WTC11 (cell line): ENCODE measurements at places on chromosomes 11 and 22. TPM values are rescaled to one million over a fixed set of nuclear protein-coding genes. Genes with fewer than 3 reads are reported as not detected.

DNA sequence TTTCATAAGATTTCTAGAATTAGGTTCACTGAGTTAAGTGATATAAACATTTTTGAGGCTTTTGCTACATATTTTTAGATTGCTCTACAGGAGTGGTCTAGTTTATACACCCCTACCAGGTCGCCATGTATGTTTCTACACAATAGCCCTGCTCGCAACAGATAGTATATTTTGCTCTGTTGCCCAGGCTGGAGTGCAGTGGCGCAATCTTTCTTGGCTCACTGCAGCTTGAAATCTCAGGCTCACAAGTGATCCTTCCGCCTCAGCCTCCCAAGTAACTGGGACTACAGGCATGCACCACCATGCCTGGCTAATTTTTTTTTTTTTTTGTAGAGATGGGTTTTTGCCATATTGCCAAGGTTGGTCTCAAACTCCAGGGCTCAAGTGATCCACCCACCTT lies 10.4 kb downstream of the ZNRF3 start:
- H3K27me3 ChIP-seq: no peaks in the 10 kb centered on the region
- peaks cover 85% of the 10 kb centered on the region for H3K4me1 ChIP-seq
- no peak overlapping the region for H3K4me3 ChIP-seq
- no peaks in the 10 kb centered on the region for H3K36me3 ChIP-seq

- peak within 1 kb of the TSS; percentile 77 for H3K4me3 ChIP-seq
- H3K27ac ChIP-seq: no peak within 1 kb of the TSS
- H3K36me3 ChIP-seq: no peaks in the 10 kb centered on the region
Observed at GRCh38 chr22:24805790-24806662, at the start of gene SGSM1. TSS of gene SGSM1 (plus strand) at chr22:24806211. CDS start at chr22:24806326, 115 bp downstream.

- no peaks in the 10 kb centered on the region for H3K36me3 ChIP-seq
- peak; percentile 96 for DNase-seq
- no peak overlapping the region for H3K27ac ChIP-seq
- H3K4me3 ChIP-seq: peak overlapping the region; percentile 71
- H3K27me3 ChIP-seq: peaks cover 35% of the 10 kb centered on the region
Observed at GRCh38 chr22:39661842-39662685, 91.5 kb downstream of the CACNA1I start.

DNA sequence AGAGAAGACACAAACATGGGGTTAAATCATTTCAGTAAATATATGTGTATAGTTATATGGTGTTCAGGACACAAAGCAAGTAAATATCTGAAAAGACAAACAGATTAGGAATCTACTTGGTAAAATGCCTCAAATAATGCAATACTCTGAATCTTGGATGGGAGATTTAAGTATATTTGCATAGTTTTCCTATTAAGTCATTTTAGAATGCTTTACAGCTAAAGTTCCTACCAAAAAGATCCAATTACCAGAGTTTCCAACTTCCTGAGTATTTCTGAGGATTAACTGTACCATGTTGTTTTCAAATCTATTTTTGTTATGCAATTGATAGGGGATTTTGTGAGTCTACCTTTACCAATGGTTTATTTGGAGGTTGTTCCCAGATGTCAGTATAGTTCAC lies 424.4 kb upstream of the CCDC179 start:
- no peaks in the 10 kb centered on the region for H3K27me3 ChIP-seq
- H3K36me3 ChIP-seq: no peaks in the 10 kb centered on the region; the same call in 1 of the 2 replicates
- no peaks in the 10 kb centered on the region for H3K4me1 ChIP-seq
- no peak overlapping the region for H3K27ac ChIP-seq

- no peaks in the 10 kb centered on the region for H3K36me3 ChIP-seq
- DNase-seq: no peak
- no peak overlapping the region for H3K27ac ChIP-seq
- H3K4me1 ChIP-seq: no peaks in the 10 kb centered on the region
Observed at GRCh38 chr11:10663990-10664389, 29.6 kb downstream of the IRAG1 start.

DNA sequence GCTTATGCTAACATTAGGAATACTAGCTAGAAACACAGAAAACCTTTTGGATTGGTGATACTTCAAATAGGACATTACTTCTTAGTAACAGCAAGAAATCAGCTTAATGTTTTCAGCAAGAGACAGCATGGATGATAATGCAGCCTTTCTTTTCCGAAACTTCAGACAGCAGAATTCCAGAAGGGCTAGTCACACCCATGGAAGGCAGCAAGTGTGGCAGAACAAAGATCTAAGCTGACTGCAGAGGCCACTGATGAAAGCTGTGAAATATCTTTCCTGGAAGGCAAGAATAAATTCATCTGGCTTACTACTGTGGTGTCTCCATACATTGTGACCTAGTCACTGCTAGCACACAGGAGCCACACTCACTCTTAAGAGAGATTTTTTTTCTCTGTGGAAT lies 100.3 kb downstream of the CCDC83 start:
- peaks cover 31% of the 10 kb centered on the region for H3K36me3 ChIP-seq
- H3K27ac ChIP-seq: 0 out of 2 replicates have a peak overlapping the region, but pooled peaks have one; percentile 6
- no peaks in the 10 kb centered on the region for H3K4me1 ChIP-seq
- no peak overlapping the region for H3K4me3 ChIP-seq
- no peak for DNase-seq

GRCh38 chr11:69167130-69167915 lies 11.6 kb downstream of the SMIM38 start:
- H3K4me1 ChIP-seq: peaks cover 9% of the 10 kb centered on the region
- no peaks in the 10 kb centered on the region; the same call in 1 of the 2 replicates for H3K36me3 ChIP-seq
- no peaks in the 10 kb centered on the region; the same call in 1 of the 2 replicates for H3K27me3 ChIP-seq

- H3K4me3 ChIP-seq: no peak overlapping the region
- no peak overlapping the region for H3K27ac ChIP-seq
- DNase-seq: no peak
Observed at GRCh38 chr22:49251371-49251770, 576.3 kb downstream of the BRD1 start.

GRCh38 chr11:45296075-45296474 lies 9.9 kb upstream of the SYT13 start:
- H3K4me1 ChIP-seq: peaks cover 16% of the 10 kb centered on the region
- H3K27ac ChIP-seq: no peak overlapping the region
- DNase-seq: no peak
- no peak overlapping the region for H3K4me3 ChIP-seq
- H3K36me3 ChIP-seq: no peaks in the 10 kb centered on the region

- H3K27me3 ChIP-seq: no peaks in the 10 kb centered on the region
- no peak overlapping the region for H3K27ac ChIP-seq
- no peaks in the 10 kb centered on the region for H3K36me3 ChIP-seq
- peaks cover 4% of the 10 kb centered on the region; the same call in 1 of the 2 replicates for H3K4me1 ChIP-seq
- no peak for DNase-seq
Observed at GRCh38 chr11:74783241-74783871, 34.7 kb downstream of the RNF169 start.

DNA sequence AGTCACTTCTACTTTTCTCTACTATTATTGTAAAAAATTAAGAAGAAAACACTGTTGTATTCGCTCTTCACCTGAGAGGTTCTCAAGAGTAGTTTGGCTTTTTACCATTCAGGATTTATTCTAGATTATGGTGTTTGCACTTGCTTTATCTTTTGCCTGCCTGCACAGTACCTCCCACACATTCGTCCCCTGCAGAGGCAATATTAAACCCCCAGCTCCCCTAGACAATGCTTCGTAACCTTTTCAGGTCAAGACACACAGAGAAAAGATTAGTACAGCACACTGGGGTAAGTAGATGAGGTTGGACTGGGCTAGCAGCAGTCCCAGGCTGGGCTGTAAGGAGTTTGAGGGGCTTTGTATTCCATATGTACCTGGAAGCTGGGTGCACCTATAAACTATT lies 62.4 kb downstream of the TNRC6B start:
- peaks cover 52% of the 10 kb centered on the region for H3K4me1 ChIP-seq
- no peaks in the 10 kb centered on the region for H3K36me3 ChIP-seq
- H3K4me3 ChIP-seq: no peak overlapping the region
- H3K27ac ChIP-seq: 0 out of 2 replicates have a peak overlapping the region, but pooled peaks have one; percentile 9
- no peak for DNase-seq
- no peaks in the 10 kb centered on the region for H3K27me3 ChIP-seq

DNA sequence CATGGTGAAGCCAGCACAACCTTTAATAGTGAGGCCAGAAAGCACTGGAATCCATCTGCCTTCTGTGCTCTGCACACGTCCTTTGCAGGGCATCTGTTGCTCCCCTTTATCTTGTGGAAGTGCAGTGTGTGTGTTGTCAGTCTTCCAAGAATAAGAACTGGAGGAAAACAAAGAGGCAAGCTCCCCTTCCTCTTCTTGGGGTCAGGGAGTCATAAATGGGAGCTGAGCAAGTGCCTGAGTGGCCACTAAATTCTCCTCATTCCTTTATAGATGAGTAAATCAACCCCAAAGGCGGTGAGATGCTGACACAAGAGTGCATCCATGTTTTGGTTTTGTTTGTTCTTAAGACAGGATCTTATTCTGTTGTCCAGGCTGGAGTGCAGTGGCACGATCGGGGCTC lies 38.3 kb downstream of the WT1 start:
- no peak for DNase-seq
- H3K36me3 ChIP-seq: no peaks in the 10 kb centered on the region

GRCh38 chr11:12372111-12372510 lies 5.3 kb upstream of the PARVA start:
- no peak for DNase-seq
- peaks cover 12% of the 10 kb centered on the region for H3K36me3 ChIP-seq
- peaks cover 33% of the 10 kb centered on the region for H3K27me3 ChIP-seq
- H3K4me1 ChIP-seq: peaks cover 15% of the 10 kb centered on the region

DNA sequence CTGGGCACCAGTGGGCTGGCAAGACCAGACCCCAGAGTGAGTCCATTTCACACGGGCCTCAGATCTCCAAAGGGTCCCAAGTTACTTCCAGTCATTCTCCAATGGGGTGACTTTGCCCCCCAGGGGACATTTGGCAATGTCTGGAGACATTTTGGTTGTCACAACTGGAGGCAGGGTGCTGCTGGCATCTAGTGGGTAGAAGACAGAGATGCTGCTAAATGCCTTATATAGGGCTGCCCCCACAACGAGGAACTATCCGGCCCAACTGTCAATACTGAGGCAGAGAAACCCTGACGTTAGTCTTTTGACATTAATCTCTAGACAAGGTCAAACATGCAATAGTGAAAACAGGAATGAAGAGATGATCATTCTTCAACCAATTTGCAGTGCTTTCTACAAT lies 6.4 kb downstream of the RTN4RL2 start:
- peaks cover 43% of the 10 kb centered on the region for H3K4me1 ChIP-seq
- no peak for DNase-seq

- no peaks in the 10 kb centered on the region for H3K4me1 ChIP-seq
- DNase-seq: peak; percentile 84
- H3K27me3 ChIP-seq: peaks cover 87% of the 10 kb centered on the region
- no peaks in the 10 kb centered on the region for H3K36me3 ChIP-seq
Observed at GRCh38 chr22:44625981-44626687, 75.9 kb upstream of the PRR5 start.

GRCh38 chr22:43432883-43433415 lies 21.1 kb downstream of the MPPED1 start:
- no peaks in the 10 kb centered on the region for H3K4me1 ChIP-seq
- no peak overlapping the region for H3K4me3 ChIP-seq
- no peak overlapping the region for H3K27ac ChIP-seq
- DNase-seq: peak; percentile 7
- H3K27me3 ChIP-seq: peaks cover 3% of the 10 kb centered on the region; the same call in 1 of the 2 replicates
- H3K36me3 ChIP-seq: no peaks in the 10 kb centered on the region

- H3K4me3 ChIP-seq: no peak overlapping the region
- H3K27ac ChIP-seq: peak overlapping the region; percentile 55
- no peaks in the 10 kb centered on the region; the same call in 1 of the 2 replicates for H3K4me1 ChIP-seq
- H3K27me3 ChIP-seq: no peaks in the 10 kb centered on the region
- no peak for DNase-seq
Observed at GRCh38 chr22:38477585-38477984, 9.7 kb downstream of the KDELR3 start.

DNA sequence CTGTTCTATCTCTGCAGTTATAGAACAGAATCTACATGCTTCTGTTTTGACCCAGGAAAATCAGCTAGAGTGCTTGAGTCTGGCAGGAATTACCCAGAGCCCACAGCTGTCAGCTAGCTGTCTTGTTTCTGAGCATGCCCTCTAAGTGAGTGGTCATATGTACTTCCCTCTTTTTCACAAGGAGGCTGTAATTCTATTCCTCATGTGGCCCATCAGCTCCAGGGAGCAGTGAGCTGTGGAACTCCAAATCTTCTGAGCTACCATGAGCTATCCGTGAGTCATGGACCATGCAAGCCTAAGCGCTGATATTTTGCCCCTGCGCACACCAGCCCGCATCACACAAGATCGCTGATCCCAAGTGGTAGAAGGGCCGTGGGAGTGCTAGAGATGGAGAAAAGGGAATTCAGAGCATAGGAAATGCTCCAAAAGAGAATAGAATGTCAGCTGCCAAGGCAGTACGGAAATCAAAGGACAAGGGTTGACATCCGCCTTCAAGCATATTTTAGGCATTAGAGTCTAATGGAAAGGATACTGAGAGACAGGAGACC lies 5.4 kb downstream of the FJX1 start:
- DNase-seq: no peak
- peaks cover 26% of the 10 kb centered on the region for H3K4me1 ChIP-seq
- H3K36me3 ChIP-seq: no peaks in the 10 kb centered on the region
- no peak overlapping the region for H3K4me3 ChIP-seq
- H3K27ac ChIP-seq: no peak overlapping the region
- H3K27me3 ChIP-seq: peaks cover 42% of the 10 kb centered on the region

GRCh38 chr11:9065607-9066432 lies 25.6 kb downstream of the SCUBE2 start:
- no peak overlapping the region for H3K4me3 ChIP-seq
- H3K27me3 ChIP-seq: no peaks in the 10 kb centered on the region
- H3K36me3 ChIP-seq: no peaks in the 10 kb centered on the region
- no peak for DNase-seq
- no peak overlapping the region for H3K27ac ChIP-seq

The TECTA gene
- total RNA-seq: 0.37 to 0.66 TPM (median 0.37 TPM) in 3 replicates

The TCF20 gene
- 68.6 to 77.0 TPM (median 74.3 TPM) in 3 replicates for total RNA-seq

The OR51B5 gene
- 0.26 to 0.37 TPM in 2 of 3 replicates, not detected in the other for total RNA-seq

The GLB1L2 gene
- 4.6 to 6.0 TPM (median 5.1 TPM) in 3 replicates for total RNA-seq

The OR10A2 gene
- total RNA-seq: not detected in 3 replicates

The OR8A1 gene
- not detected in 3 replicates for total RNA-seq
